ENCODE measurements at places on chromosomes 2 and 18. TPM values are rescaled to one million over a fixed set of nuclear protein-coding genes. Genes with fewer than 3 reads are reported as not detected.

DNA sequence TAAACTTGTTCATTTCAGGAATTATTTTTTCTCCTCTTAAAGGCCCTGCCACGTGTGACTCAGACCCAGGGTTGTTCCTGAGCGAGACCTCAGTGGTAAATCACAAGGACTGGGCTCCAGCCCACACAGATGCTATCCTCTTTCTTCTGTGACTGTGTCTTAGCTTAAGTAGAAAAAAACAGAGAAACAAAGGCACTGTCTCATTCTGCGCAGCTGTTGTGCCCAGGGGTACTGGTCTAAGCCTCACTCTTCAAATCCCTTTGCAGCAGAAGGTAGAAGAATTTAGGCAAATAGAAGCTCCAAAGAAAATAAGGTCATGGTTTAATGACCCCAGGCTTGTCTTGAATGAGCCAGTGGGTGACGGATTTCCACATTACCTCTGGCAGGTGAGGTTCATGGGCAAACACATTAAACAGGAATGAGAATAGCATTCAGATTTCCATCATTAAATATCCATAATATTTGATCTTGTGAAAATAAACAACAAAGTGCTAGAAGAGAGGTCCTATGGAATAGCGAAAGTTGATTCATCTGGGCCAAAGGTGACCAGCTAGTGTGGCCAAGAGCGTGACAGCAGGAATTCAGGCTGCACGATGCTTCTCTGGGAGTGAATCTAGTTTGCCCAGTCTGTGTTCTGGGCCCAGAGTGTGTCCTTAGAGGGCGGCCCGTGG is 63.3 kb downstream of the LIPG start:
- DNase-seq = no peak

DNA sequence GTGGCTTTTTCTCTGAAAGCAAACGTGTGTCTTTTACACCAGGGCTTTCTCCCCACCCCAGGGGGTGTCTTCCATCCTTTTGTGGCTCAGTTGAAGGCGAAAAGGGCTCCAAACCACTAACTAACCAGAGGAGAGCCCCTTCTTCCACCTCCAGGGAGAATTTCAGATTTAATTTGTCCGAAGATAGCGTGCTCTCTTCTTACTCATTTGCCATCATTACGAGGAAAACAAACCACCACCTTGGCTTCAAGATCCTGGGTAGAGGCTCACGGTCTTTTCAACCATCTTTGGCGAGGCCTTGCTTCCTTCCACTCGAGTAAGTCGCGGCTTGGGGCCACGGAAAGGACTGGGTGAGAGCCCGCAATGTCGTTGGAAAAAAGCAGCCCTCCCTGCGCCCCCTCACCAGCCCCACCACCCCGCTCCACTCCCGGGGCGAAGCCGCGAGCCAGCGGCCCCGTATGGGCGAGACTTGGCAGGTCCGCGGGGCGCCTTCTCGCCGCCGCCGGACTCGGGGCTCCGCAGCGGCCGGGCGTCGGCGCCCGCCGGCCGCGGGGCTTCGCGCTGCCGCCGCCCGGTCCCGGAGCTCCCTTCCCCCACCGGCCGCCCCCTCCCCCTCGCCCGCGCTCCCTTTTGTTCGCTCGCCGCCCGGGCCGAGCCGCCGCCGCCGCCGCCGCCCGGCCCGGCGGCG is 1.7 kb upstream of the ZNF532 start:
- no peak for DNase-seq

The ALPG gene
- total RNA-seq = not detected

- DNase-seq = no peak
Observed at GRCh38 chr18:42064109-42064508, 109.1 kb downstream of the PIK3C3 start.

GRCh38 chr2:231940795-231941194 is 14.6 kb upstream of the NPPC start:
- no peak for DNase-seq

DNA sequence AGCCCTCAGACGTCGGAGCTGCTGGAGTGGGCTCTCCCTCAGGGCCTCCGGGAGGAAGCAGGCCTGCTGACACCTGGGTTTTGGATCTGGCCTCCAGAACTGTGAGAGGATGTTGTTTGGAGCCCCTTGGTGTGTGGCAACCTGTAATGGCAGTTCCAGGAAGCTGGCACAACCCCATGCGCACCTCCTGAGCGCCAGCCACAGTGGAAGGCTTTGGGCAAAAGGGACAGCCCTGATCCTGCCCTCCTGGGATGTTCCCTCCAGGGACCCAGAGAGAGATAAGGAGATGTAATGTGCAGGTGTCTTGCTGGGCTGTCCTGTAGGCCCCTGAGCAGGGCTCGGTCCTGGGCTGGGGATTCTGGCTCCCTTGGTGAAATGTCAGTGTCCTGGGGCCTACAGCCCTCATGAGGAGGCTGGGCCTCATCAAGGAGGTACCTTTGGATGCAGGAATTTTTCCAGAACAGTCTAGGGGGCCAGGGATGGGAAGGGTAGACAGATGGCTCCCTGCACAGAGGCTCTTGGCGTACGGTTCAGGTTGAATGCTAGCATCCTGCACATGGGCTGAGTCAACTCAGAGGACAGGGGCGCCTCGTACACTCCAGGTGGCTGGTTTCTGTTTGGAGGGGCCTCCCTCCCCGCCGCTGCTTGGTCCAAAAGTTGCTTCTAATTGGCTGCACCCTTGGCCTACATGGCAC is 61.1 kb downstream of the ASB1 start:
- no peak for DNase-seq
